Smooth muscle cell of the brain vasculature (primary cell): ENCODE measurements at places on chromosomes 6 and 20.
A peak's percentile ranks its signal among the peaks of the same experiment; 100 is the strongest.

DNA sequence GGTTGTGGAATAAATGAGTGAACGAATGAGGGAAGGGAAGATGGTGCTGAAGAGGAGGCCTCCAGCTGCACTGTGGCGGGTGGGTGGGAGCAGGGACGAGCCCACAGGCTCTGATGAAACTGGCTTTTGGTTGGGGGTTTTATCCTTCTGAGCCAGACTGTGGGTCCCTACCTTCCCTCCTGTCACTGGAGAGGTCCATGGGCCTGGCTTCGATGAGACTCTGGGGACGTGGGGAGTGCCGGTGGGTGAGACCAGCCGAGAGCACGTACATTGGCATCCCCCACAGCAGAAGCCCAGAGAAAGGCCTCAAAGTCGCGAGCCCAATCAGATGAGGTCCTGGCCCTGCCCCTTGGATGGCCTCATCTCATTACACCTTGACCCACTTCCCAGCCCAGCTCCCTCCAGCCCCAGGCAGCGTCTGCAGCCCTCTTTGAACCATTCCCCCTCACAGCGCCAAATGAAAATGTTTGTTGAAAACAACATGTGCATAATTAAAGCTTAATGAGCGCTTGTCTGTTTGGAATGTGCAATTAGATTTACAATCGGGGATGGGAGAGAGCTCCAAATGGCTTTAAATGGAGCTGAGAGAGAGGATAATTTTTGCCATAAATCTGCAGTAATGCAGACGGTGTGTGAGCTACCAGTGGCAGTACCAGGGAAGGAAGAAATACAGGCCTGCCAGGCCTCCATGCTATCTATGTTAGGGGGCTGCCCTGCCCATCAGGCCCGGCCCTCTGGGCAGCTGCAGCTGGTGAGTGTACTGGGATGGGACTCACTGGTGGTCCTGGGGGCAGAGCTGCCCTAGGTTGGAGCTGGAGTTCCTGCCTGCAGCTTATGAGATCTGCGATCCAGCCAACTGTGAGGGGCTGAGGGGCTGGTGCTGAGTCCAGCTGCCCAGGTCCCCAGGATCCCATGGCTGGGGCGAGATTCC lies 47.2 kb downstream of the TOX2 start:
- DNase-seq, result no peak

DNA sequence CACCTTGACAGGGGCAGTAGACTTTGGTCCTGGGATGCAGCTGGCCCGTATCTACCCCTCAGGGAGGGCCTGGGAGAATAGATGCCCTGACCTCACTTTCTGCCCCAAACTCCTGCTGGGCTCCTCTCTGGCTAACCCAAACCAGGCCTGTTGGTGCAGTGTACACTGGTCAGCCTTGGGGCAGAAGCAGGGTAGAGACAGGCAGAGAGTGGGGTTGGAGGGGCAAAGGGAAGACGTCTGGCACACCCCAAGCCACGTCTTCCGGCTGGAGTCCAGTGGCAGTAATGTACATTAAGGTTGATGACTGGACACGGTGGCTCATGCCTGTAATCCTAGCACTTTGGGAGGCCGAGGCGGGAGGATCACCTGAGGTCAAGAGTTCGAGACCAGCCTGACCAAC lies 9.3 kb downstream of the DDR1 start:
- DNase-seq, result no peak

GRCh38 chr6:52420668-52421358 lies 671 bp downstream of the EFHC1 start:
- DNase-seq, result no peak

DNA sequence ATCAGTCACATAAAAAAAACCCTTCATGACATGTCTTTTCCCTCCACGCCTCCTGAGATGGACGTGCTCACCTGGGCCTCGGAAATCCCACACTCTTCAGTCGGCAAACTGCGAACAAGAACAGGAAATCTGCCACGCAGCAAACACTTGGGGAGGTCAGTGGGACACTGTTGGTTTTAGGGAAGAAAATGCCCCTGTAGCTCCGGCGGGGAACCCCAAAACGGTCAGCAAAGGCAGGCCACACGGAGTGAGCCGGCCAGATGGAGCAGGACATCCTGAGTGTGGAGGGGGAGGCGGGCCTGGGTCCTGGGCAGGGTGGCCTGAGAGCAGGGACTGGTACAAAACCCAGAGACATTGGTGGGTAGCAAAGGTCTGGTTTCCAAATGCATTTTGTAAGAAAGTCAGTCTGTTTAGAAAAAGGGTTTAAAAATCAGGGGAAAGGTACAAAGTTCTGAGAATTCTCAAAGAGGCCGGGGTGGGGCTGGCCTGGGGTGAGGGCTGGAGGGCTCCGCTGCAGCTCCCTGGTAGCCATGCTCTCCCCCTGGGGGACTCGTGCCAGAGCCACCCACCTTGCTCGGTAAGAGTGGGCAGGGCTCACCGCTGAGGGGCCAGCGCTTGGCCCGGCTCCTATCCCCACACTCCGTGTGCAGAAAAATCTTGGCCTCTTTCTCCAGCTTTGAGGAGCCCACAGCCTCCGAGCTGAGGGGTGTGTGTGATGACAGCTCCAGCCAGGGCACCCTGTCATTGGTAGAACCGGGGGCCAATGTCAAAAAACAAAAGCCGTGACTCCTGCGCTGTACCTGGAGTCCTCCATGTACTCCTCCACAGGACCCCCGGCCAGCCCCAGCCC lies 5.2 kb downstream of the SLC2A4RG start:
- DNase-seq, result no peak

DNA sequence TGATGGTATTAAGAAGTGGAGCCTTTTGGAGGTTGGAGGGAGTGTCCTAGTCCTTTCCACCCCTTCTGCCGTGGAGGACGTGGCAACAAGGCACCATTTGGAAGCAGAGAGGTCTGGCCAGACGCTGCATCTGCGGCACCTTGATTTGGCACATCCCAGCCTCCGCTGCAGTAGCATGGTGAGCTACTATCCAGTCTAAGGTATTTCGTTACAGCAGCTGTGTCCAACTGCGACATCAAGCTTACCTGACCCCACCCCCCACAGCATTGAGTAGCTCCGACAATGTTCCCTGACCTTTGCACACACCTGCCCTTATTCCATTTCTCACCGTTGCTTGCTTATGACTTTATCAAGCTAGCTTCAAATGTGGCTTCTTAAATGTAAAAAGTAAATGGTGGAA lies 29.8 kb upstream of the SYNJ2 start:
- DNase-seq, result no peak

GRCh38 chr6:81984599-81984998 lies 232.1 kb upstream of the TENT5A start:
- no peak for DNase-seq

GRCh38 chr6:100203400-100203799 lies 209.4 kb upstream of the MCHR2 start:
- peak; percentile 37 for DNase-seq

GRCh38 chr6:143158113-143158581 lies 97.5 kb downstream of the AIG1 start:
- DNase-seq, result no peak

- DNase-seq, result peak; percentile 20
These were observed 78.1 kb downstream of the PRDM1 start for GRCh38 chr6:106163966-106164877.

DNA sequence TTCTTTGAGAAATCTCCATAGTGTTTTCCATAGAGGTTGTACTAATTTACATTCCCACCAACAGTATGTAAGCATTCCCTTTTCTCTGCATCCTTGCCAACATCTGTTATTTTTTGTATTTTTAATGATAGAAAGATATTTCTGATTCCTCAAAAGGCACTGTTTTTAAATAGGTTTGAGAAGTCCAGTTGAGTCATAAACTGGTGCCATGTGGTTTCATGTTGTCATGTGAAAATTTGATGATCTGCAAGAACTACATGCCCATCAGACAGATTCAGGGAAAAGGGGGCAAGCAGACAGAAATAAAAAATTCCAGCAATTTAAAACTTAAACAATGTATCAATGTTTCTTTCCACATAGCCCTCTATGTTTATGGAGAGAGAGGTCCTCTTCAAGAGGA lies 227.5 kb downstream of the KCNQ5 start:
- DNase-seq, result no peak

GRCh38 chr6:489001-489400 lies 97.4 kb downstream of the IRF4 start:
- no peak for DNase-seq

GRCh38 chr6:128271011-128271410 lies 249.4 kb downstream of the PTPRK start:
- no peak for DNase-seq

DNA sequence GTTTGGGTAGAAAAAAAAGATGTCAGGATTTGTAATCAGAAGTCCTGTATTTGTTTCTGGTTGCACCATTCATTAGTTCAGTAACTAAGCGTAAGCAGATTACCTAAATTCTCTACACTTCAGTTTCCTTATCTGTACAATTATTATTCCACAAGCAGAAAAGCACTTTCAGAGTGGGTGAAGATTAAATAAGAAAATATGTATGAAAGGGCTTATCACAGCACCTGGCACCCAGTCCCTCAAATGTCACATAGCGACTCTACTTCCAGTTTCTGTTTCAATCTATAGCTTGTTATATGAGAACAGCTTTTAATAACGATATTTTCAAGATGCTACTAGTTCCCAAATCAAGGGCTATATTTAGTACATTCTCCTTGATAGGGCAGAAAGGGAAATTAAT lies 31.4 kb downstream of the RGS17 start:
- no peak for DNase-seq

DNA sequence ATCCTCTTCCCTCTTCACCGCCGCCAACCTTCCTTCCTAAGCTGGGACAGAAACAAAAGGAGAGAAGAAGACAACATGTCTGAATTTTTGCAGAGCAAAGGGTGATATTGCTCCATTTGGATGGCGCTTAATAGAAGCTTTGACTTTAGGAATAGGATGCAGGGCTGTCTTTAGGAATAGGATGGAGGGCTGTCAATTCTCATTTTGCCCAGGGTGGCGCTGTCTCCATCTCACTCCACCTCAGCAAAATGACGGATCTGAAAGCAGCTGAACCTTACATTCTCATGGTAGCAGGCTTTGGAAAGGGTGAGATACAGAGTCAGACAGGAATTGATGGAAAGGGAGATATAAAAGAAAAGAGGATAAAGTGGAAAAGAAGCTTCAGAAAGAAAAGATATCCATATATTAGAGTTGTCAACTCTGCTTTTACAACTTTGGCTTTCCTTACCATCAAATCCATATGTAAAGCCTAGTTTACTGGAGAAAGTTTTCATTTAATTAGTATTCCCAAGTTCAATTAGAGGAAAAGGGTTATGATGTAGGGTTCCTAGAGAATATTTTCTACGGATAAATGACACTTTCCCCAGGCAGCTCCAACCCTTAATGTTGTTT lies 2.4 kb downstream of the MTCL3 start:
- no peak for DNase-seq

GRCh38 chr20:58328836-58329235 lies 19.3 kb downstream of the RAB22A start:
- no peak for DNase-seq

DNA sequence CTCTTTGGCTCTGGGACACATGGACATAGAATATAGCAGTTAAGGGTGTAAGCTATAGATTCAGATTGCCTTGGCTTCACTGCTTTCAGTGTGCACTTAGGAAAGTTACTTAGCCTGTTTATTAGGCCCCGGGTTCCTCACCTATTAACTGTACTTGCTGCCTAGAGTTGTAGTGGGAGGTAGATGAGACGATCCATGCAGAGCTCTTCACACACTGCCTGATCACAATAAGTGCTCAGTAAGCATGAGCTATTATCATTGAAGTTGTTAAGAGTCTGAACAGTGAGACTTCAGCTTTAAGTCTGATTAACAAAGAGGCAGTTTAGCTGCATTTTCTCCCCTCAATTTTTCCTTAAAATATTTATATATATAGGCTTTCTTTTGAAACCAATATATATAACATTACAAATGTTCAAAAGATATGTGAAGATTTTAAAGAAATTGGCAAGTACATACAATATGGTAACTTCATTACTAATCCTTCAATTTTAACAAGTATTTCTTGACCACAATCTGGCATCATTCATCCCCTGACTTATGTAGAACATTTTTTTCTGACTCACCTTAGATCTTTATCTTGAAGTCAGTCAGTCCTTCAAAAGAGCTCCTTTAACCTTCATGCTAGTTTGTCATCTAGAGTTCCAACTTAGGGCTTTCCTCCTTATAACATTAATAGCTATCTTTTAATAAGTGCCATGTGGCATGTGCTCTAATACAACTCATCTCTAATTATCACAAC lies 20.5 kb upstream of the SUPT3H start:
- no peak for DNase-seq

DNA sequence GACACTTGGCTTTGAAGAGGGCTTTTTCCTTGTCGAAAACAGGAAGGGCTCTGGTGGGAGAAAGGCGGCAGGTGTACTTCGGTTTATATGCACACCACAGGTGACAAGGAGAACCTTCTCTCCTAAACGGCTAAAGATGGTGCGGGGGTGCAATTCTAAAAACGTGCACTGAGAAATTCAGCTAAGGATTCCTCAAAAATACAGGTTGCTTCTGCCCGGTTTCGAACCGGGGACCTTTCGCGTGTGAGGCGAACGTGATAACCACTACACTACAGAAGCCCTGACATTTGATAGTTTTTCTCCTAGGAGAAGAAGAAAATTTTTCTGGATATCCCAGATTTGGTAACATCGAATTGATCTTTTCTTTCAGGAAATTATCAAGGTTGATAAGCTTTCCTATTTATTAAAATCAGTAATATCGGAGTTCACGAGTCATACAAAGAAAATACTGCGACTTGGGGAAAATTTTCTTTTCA lies 32.0 kb downstream of the POM121L2 start:
- DNase-seq, result no peak

DNA sequence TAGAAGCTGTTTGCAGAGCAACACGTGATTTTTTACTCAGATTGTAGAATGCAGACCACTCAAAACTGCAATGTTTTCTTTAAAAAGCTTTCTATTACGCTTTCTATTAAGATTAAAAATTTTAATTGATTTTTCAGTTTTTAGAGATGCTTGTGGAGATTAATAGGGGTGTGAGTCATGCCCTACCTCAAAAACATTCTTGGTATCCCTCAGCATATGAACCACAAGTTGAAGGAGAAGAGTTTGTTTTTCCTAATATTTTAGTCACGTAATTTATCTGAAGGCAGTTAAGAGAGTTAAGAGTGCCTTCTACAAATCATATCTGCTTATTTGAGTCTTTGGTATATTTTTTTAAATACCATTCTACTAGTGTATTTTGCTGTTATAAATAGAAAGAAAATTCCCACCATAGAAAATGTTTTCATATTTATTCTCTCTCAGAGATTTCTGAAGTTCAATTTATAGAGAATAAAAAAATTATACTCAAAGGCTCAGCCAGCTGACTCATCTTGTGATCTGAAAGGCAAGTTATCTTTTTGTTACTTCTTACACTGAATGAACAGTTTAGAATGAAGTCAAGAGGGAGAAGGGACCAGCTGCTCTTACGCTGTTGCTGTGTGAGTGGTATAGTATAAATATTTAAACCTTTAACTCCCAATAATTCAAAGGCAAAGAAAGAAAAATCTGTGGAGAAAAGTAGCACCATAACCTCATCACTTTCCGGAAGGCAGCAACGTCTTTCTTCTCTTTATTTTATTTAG lies 7.6 kb downstream of the RIPOR2 start:
- DNase-seq, result no peak

DNA sequence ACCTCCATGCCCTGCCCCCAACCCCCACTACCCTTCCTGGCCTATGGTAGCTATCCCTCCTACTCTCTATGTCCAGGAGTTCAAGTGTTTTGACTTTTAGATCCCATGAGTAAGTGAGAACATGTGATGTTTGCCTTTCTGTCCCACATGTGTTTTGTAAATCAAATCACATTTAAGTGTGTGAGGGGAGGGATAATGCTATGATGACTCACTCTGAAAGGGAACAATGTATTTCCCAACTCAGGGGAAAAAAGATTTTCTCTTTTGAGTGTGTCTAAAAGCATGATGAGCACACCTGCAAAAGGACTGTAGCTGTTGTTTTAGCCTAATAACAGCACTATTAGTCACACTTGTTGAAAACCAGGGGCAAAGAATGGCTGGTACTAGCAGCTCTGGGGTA lies 193.7 kb downstream of the GJA10 start:
- DNase-seq, result no peak

GRCh38 chr6:15522856-15523529 lies 139.8 kb downstream of the DTNBP1 start:
- no peak for DNase-seq
